ENCODE measurements at places on chromosomes 2 and 18.

DNA sequence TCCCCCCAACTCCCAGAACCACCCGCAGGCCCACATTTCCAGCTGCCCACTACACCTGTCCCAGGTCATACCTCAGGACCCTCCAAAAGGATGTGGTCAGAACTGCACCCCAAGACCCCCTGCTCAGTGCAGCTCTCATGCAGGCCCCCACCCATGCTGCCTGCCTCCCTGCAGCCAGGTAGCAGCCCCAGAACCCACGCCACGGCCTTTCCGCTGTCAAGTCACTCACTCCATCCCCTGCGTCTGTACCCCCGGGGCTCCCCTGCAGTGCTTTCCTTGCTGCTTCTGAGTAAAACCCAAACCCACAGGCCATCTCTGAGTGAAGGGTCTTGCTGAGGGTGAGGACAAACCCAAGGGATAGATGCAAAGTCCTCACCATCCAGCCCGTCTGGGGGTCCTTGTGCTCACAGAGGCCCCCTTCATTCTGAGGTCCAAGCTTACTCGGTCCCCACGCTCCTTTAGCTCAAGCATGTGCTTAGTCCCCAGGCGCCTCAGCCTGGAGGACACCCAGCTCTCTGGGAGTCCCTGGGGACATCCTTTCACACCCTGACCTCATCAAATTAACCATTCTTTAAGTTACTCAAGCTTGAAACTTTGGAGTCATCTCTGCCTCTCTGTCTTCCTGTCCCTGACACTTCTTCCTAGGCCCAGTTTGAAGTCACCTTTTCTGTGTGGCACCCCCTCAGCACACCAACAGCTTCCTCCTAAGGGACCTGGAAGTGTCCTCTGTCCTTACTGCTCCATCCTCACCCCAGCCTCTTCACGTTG lies 130.1 kb downstream of the SMAD7 start:
- no peak for DNase-seq

DNA sequence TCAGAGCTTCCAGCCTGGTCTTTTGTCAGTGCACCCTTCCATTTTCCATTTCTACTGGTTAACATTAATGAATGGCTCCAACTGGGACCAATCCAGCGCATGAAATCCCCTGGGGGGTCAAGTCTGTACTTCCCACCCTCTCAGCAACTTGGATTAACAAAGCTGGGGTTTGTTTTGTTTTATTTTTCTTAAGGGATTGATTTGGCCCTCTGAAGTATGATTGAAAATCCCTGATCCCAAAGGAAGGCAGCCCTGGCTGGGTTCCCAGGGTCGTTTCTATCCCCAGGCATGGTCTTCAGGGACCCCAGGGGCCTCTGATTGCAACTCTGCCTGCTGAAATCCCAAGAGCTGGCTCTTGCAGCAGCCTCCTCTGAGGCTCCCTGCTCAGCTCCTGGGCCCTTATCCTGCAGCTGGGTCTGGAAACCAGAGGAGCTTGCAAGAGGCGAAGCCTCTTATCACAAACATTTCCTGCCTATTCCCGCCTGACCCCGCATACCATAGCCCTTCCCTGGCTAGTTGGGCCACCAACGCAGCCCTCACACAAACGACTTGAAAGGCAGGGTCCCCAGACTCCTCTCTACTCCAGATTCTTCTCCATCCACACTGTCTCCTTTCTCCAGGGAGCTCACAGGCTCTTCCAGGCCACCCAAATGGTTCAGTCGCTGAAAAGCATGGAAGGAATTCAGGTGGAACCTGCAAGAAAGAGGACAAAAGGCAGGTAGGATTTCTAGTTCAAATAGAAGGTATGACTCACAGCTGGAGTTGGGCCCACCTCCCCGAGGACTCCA lies 109.7 kb upstream of the PKDCC start:
- DNase-seq = peak; percentile 64

DNA sequence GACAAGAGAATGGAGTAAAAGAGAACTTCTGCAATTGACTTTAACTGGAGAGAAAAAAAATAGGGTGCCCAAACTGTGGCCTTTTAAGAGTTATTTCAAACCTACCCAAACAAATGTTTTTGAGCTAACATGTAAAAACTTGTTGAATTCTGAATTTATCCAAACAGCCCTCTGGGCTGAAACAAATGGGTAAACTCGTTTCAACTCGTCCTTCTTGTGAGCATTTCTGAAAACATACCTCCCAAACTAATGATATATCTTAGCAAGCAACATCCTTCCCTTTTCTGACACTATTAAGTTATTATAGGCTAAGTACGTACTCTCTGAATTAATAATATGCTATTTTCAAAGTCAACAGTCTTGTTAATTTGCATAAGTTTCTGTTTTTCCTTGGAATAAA lies 793.0 kb upstream of the ACVR2A start:
- no peak for DNase-seq

DNA sequence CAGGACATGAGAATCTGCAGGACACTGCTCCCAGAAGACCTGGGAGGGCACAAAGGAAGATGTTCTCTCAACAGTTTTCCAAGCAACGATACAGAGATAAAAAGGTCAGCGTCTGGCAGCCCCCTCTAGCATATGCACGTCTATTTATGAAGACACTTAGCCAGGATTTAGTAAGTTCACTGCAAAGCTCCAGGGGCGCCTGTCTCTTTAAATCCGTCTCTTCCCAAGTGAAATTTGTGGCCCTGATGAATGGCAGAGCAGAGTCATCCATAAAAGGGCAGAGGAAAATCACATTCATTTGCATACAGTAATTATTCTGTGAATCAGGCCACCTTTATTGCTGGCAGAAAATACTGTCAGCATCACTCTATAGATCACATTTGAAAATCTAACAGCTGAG lies 390.9 kb upstream of the SMIM21 start:
- DNase-seq = no peak

DNA sequence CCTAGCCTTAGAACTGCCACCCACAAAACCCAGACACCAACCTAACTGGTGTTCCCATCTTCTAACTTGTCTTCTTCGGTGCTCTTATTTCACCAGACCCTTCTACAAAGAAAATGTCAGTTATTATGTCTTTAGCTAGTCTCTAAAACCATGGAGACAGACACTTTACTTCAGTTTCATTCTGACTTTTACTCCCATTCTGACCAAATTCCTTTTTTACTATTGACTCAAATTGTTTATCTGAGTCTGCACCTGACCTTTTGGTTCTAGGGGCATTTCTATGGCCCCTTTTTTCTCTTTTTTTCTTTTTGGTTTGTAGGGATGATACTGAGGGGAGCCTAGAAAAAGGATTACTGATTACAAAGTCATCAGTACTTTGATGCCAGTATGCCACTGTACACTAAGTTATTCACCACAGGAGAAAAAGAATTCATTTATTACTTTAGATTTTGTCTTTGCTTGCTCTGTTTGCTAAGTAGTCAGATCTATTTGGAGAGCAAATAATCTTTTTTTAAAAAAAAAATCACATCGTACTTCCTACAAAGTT lies 6.8 kb upstream of the SLC1A4 start:
- DNase-seq = no peak

GRCh38 chr2:232516551-232516950 lies 3.6 kb upstream of the PRSS56 start:
- no peak for DNase-seq

DNA sequence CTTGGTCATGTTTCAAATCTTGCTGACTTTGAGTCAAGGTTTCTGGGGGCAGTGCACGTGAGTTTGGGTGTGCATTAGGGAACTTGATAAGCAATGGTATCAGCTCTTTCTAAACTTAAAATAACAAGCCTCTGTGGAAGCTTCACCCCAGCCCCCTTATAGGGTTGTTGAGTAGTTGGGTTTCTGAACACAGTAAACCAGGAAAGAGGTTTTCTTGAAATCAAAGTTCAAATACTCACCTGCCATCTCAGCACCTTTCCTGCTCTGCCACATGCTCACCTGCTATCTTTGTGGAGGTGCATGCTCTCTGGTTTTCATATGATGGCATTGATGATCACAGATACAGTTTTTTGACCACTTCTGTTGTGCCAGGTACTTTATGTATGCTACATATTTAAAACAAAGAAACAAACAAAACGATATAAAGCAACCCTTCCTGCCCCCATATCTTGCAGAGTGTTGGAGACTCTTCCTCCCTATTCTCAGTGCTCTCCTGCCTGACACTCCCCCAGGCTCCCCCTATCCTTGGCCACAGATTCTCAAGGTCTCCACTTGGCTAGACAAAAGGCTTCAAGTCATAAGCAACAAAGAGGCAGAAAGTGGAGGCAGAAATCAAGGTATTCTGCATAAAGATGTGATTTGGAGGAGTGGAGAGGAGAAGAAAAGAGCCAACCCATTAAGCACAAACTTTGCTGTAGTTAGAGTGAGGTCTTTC lies 360.6 kb downstream of the CYRIA start:
- DNase-seq = no peak

GRCh38 chr2:124112966-124113365 lies 87.9 kb downstream of the CNTNAP5 start:
- DNase-seq = peak; percentile 65

DNA sequence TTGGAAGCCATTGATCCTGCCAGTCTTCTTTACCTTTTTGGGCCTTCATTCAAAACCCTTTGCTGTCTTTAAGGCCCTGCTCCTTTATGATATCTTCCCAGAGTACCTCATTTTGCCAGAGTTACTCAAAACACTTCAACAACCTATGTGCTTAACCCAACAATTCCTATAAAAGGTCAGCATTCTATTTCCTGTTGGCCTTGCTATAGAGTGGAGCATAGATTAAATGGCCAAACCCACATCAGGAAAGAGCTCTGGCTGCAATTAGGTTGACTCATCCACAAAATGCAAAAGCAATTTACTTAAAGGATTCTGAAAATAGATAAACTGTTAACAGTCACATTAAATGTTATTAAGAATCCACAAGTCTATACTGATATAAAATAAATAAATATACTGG lies 21.2 kb downstream of the MRPL33 start:
- peak; percentile 30 for DNase-seq

- DNase-seq = no peak
These were observed 56.2 kb upstream of the DSC1 start for GRCh38 chr18:31218671-31219383.

DNA sequence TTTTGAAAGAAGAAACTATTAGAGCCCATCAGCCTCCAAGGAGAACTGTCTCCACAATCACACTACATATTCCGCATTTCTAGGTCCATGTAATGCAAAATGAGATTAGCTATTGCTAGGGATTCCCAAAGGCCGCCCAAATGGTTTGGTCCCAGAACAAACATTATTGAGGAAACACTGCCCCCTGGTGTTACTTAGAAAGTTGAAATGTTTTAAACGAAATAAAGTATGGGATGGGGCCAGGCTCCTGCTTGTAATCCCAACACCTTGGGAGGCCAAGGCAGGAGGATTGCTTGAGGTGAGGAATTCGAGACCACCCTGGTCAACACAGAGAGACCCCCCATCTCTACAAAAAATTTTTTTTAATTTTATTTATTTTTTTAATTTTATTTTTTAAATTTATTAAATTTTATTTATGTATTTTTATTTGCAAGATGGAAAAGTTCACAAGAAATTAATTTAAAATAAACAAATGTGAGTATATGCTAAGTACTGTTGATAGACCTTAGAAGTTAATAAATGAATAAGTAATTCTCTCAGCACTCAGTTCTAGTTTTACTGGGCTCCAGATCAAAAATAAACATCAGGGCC lies 5.5 kb downstream of the NHEJ1 start:
- DNase-seq = peak; percentile 55

GRCh38 chr2:113167115-113167932 lies 6.4 kb upstream of the PSD4 start:
- DNase-seq = no peak

DNA sequence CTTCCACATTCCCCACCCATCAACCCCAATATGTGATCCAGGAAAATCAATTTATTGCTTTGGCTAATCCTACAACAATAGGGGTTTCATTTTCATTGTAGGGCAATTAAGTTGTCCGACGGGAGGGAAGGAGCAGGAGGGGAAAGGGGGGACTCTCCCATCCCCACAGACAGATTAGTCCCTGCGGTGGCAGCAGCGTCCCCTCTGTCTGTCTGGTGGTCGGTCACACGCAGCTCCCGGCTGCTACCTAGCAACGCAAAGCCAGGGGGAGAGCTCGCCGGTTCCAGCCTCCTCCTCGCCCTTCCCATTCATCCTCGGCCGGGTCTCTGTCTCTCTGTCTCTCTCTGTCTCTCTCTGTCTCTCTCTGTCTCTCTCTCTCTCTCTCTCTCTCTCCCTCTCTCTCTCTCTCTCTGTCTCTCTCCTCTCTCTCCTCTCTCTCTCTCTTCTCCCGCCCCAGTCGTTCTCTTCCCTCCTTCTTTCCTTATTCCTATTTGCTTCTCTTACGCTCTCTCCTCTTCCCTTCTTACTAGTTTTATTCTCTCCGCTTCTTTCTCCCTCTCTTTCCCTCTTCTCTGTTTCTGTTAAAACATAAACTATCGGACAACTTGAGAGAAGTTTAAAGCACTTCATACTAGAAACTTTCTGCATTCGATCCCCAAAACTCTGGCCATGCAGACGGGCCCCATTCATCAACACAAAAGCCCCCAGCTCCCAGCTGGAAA lies 1.2 kb downstream of the LRP2 start:
- DNase-seq = no peak

GRCh38 chr2:127278959-127279358 lies 15.0 kb downstream of the ERCC3 start:
- no peak for DNase-seq

DNA sequence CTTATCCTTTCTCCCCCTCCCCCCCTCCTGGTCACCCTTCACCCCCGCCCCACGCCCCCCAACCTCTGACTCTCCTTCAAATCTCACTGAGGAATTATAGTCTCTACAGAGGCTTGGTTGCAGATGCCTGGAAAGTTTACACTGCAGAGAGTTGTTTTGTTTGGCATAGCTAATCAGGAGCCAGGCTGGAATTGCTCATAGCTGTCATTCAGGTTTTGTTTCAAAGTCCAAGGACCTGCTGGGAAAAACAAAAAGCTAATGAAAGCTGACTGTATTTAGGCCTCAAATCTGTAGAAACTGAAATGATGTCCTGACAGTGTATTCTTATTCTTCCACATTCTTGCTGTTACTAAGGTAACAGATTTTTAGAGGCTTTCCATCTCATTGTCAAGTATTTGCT lies 22.6 kb downstream of the GREB1L start:
- no peak for DNase-seq

GRCh38 chr18:79515944-79516351 lies 120.2 kb downstream of the NFATC1 start:
- DNase-seq = no peak

- peak; percentile 54 for DNase-seq
These were observed 71.4 kb upstream of the ITGB6 start for GRCh38 chr2:160271171-160272086.

DNA sequence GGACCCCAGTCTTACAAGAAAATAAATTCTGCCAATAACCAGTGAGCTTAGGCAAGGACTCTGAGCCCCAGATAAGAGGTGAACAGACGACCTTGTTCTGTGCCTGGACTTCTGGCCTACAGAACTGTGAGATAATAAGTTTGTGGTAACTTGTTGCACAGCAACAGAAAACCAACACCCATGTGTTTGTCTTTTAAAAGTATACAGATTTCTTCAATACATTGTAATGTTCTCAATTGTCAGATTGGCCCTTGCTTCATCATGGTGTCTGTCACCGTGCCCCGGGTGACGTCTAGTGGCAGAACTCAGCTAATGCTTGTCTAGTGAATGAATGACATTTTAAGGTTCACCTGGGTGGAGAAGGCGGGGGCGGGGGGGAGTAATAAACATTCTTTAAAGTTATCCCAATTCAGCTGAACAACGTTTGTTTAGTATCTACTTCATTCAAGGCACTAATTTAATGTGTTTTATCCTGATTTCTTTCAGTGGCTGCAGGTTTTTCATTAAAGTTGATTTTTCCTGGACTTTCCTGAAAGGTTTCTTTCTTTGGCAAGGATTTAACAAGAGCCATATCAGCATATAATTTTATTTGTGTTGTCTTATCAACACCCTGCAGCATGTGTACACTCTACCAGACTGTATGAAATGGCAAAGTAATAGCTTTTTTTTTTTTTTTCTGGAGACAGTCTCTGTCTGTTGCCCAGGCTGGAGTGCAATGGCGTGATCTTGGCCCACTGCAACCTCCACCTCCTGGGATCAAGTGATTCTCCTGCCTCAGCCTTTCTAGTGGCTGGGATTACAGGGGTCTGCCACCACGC lies 123.8 kb upstream of the DLX2 start:
- DNase-seq = peak; percentile 57

Measured in trophoblast cell (in vitro differentiated cells and primary cell).